ENCODE measurements at places on chromosomes 6 and 20. TPM values are rescaled to one million over a fixed set of nuclear protein-coding genes. Genes with fewer than 3 reads are reported as not detected.

The RAET1G gene
- total RNA-seq: 1.5 TPM

The TMC2 gene
- not detected for total RNA-seq

GRCh38 chr20:53598140-53599043 lies 4.8 kb upstream of the ZNF217 start:
- H3K4me1 ChIP-seq: no peaks in the 10 kb centered on the region
- no peak overlapping the region for H3K4me3 ChIP-seq
- no peaks in the 10 kb centered on the region for H3K27me3 ChIP-seq
- no peaks in the 10 kb centered on the region for H3K36me3 ChIP-seq
- peak; percentile 53 for DNase-seq
- H3K27ac ChIP-seq: no peak overlapping the region

DNA sequence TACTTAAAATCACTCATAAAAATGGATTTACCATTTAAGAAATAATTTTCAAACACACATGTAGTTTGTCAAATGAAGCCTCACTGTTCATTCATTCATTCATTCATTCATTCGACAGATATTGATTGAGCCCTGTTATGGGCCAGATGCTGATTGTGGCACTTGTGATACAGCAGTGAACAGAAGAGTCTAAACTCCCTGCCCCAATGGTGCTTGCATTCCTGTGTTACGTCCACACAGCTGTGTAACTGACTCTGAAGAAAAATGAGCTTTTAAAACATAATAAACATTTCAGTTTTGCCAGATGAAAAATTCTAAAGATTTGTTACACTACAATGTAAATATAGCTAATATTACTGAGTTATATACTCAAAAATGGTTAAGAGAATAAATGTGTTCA lies 46.2 kb downstream of the BACH2 start:
- no peaks in the 10 kb centered on the region for H3K4me1 ChIP-seq
- no peaks in the 10 kb centered on the region for H3K27me3 ChIP-seq
- no peak overlapping the region for H3K4me3 ChIP-seq
- no peak for DNase-seq

DNA sequence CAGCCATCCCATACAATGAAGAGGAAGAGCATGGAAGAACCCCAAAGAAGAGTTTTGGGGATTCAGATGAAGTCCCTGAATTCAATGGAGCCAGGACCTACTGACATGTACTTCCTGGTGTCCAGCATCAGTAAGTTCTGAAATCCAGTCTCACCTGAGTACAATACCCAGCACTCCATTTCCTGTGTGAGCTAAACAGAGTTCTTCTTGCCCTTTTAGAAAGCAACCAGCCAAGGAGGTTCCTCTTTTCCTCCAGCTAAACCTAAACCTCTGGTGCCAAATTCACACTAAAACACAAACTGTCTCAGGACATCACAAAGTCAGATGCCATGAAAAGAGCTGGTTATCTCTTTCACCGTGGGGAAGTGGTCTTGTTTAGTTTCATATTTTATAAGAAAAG lies 71.5 kb downstream of the PKHD1 start:
- no peaks in the 10 kb centered on the region for H3K4me1 ChIP-seq
- H3K4me3 ChIP-seq: no peak overlapping the region
- no peak for DNase-seq
- H3K27me3 ChIP-seq: no peaks in the 10 kb centered on the region

- H3K27ac ChIP-seq: no peak overlapping the region
- no peak for DNase-seq
- no peak overlapping the region for H3K4me3 ChIP-seq
- H3K4me1 ChIP-seq: no peaks in the 10 kb centered on the region
Observed at GRCh38 chr6:161189891-161190290, 84.0 kb downstream of the AGPAT4 start.
